Effector memory CD4-positive, alpha-beta T cell (primary cell): ENCODE measurements at places on chromosomes 2 and 18.

GRCh38 chr2:190468814-190469569 lies 60.8 kb downstream of the MFSD6 start:
- no peak for DNase-seq

GRCh38 chr2:238585836-238586821 lies 159.4 kb downstream of the ASB1 start:
- DNase-seq, result no peak

DNA sequence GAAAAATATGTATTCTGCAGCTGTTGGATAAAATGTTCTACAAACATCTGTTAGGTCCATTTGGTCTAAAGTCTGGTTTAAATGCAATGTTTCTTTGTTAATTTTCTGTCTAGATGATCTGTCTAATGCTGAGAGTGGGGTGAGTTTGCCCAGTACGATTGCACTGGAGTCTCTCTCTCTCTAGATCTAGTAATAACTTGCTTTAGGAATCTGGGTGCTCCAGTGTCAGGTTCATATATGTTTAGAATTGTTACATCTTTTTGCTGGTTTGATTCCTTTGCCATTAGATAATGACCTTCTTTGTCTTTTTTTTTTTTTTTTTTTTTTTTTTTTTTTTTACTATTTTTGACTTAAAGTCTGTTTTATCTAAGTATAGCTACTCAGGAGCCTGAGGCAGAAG lies 10.4 kb downstream of the GCC2 start:
- no peak for DNase-seq

DNA sequence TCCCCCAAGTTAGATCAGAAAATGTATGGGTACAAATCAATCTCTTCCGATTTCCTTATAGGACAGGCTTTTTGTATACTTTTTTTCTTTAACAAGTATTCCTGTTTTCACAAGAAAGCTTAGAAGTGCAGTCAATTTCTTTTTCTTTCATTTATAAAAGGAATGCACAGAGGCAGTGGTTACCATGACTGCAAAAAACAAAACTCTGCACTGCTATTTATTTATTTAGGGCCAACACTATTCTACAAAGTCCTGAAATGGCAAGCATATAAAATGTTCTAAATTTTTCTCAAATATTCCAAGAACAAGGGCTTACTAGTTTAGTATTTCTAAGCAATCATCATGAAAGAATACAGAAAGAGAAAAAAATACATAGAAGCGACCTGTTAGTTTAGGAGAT lies 22.2 kb downstream of the ATAD2B start:
- no peak for DNase-seq

DNA sequence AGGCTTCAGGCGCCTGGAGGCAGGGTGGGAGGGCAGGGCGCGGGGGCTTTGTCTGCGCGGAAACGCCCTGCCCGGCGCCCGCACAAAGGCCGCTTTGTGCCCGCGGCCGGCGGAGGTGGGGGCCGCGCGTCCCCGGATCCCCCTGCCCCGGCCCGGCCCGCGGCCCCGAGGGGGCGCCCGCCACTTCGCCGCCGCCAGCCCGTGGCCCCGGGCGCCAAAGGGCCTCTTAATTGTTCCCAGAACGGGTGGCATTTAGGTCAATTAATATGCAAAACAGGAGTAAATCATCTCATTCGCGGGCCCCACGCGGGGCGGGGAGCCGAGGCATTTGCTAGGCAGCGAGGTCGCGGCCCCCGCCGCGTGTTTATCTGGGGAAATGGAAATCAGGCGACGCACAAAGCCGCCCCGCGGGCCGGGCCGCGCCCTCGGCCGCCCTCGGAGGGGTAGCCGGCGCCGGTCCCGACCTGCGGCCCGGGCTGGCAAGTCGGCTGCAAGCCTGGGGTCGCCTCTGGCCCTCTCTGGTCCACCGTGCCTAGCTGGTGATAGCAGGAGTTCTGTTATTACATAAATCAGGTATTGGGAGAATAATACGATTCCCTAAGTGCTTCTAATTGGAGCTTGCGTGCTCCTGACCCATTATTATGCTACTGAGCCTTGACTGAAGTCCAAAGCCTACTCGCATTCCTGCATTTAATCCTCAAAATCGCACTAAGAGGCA lies 148.2 kb upstream of the GLI2 start:
- DNase-seq, result no peak
